ENCODE measurements at places on chromosomes 13 and 19.

GRCh38 chr13:28885181-28885580, 65.0 kb downstream of the MTUS2 start:
- DNase-seq, result no peak

- DNase-seq, result no peak
Observed at GRCh38 chr13:31827707-31828106, 88.4 kb downstream of the RXFP2 start.

- DNase-seq, result no peak
Observed at GRCh38 chr13:39282400-39282972, 244.2 kb downstream of the NHLRC3 start.

- no peak for DNase-seq
Observed at GRCh38 chr19:45361608-45362007, 8.8 kb downstream of the ERCC2 start.

DNA sequence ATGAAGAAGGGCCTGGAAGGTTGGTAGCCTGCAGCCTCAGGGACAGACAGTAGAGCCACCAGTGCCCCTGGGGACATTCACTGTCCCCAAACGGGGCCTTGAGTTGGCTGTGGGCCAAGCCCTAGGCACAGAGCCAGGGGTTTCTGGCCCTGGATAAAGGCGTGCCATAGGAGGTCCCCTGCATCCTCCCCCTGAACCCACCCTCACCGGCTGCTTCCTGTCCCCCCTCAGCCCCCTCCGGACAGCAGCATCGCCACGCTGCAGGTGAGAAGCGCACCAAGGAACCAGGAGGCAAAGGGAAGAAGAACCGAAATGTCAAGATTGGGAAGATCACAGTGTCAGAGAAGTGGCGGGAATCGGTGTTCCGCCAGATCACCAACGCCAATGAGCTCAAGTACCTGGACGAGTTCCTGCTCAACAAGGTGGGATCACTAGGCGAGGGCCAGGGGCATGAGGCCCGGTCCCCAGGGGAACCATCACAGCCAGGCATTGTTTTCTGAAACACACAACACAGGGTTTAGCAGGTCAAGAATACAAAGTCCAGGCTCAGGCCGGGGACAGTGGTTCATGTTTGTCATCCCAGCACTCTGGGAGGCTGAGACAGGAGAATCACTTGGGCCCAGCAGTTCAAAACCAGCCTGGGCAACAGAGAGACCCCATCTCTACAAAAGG, 14.6 kb upstream of the USE1 start:
- no peak for DNase-seq

GRCh38 chr19:42206871-42207755, 10.4 kb downstream of the DEDD2 start:
- DNase-seq, result no peak

DNA sequence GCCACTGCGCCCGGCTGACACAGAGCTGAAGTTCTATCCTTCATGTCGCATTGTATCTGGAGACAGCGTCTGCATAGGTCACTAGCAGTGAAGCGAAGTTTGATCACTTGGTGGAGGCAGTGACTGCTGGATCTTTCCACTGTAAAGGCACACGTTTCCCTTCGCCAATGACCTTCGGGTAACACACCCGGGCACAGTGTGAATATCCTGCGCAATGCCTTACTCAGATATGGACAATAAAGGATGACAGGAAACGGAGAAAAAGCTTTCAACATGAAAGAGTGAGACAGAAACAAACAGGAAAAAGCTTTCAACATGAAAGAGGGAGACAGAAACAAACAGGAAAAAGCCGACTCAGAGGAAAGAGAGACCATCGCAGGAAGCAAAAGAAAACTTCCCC, 17.1 kb downstream of the ARL11 start:
- no peak for DNase-seq

Data from lower lobe of right lung (tissue), 2 donors.